ENCODE measurements at places on chromosomes 1 and 21. TPM values are rescaled to one million over a fixed set of nuclear protein-coding genes. Genes with fewer than 3 reads are reported as not detected.
A peak's percentile ranks its signal among the peaks of the same experiment; 100 is the strongest.

The AIRE gene
- 0.33 TPM for total RNA-seq

The LORICRIN gene
- total RNA-seq: not detected

DNA sequence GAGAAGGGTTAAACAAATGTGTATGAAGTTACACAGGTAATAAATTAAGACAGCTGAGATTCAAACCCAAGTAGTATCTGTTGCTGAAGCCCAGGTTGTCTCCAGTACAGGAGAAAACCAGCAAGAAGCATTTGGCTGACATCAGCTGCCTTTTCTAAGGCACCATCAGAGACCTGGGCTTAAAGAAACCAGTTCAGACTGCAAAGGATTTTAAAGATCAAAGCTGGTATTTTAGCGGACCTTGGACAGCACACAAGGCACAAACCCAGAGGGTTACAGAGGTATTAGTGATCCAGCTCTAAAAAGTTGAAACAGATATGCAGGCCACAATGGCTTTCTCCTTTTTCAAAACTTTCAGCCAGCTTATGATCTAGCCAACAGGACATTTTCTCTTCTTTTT, 23.4 kb downstream of the BEND5 start:
- DNase-seq: no peak

The FCRL5 gene
- not detected for total RNA-seq

DNA sequence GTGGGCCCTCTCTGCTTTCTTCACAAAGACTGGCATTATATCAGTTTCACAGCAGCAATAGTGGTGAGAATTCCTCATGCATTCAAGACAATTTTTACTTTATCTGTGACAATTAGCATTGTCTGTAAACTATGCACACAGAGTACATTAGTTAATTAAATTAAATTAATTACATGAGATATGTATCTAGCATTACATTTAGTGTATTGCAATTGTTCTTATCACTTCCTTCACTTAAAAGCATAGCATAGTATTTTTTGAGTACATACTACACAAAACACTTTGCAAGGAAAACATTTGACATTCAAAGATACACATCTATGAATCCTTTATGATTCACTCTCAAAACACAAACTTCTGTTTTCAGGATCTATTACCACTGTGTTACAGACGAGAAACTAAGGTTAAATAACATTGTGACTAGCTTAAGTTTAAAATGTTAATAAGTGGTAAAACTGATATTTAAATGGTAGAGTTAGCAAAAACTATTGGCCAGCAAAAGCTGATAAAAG, 1542.6 kb downstream of the PLA2G4A start:
- DNase-seq: no peak

- DNase-seq: no peak
These were observed 47.0 kb downstream of the USP25 start for GRCh38 chr21:15776818-15777217.

- no peak for DNase-seq
These were observed 24.4 kb downstream of the MRPL39 start for GRCh38 chr21:25582888-25583287.

The S100A5 gene
- 3.0 TPM for total RNA-seq

DNA sequence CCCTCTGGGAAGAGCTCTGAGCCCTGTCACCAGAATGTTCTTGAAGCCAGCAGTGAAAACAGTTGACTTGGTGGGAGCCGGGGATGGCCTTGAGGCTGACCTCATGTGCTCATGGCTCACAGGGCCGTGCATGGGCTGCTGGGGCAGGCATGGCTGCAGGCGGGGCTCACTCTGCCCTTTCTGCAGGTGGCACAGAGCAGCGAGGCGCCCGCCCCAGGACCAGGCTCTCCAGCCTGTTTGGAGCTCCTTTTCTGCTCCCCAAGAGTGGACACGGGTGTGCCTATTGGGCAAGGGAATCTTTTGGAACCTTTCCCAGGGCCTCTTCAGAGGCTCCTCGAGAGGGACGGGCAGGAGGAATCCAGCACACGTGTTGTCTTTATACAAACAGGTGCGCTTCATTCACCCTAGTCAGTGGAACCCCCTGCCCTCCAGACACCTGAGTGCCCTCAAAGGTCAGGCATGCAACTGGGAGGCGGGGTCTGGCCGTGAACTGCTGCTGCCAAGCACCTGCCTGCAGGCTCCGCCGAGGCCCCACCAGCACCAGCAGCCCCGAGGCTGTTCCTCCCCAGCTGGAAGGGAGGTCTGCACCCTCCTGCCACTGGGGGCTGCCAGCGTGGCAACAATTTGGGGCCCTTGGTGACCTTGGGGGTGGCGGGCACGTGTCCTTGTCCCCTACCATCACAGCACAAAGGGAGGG, 2.6 kb upstream of the TTC34 start:
- no peak for DNase-seq

The ZNF436 gene
- total RNA-seq: 6.6 TPM

The C8B gene
- not detected for total RNA-seq

- DNase-seq: no peak
These were observed 38.3 kb downstream of the NCF2 start for GRCh38 chr1:183551924-183552323.

- DNase-seq: no peak
These were observed 50.7 kb downstream of the MACF1 start for GRCh38 chr1:39255222-39255621.

GRCh38 chr1:167509587-167509986, 8.7 kb downstream of the CD247 start:
- DNase-seq: no peak

The KCNN3 gene
- total RNA-seq: not detected

- DNase-seq: no peak
These were observed 31.5 kb downstream of the LDLRAD1 start for GRCh38 chr1:53986458-53986857.

DNA sequence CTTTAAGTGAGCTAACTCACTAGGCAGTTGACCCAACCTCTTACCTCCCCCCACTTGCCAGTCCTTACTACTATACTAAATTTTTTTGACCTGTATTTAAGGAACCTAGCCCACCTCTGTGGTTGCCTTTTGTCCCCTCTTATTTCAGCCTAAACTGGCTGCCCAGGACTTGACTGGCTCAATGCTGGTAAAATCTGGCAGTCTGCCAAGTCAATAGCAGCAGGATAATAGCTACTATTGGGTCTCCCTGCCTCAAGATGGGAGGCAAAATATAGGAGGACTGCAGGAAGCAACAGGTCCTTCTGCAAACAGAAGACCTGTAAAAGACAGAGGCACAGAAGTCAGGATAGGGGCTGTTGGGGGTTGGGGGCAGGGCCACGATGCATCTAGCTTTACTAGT, 144.2 kb upstream of the POGK start:
- no peak for DNase-seq

GRCh38 chr1:41328001-41328615, 33.1 kb upstream of the FOXO6 start:
- peak; percentile 19 for DNase-seq

The CYYR1 gene
- total RNA-seq: not detected

- DNase-seq: no peak
These were observed 8.9 kb downstream of the HYI start for GRCh38 chr1:43444836-43445235.

- no peak for DNase-seq
These were observed 348.3 kb downstream of the BRINP3 start for GRCh38 chr1:190129366-190129765.

DNA sequence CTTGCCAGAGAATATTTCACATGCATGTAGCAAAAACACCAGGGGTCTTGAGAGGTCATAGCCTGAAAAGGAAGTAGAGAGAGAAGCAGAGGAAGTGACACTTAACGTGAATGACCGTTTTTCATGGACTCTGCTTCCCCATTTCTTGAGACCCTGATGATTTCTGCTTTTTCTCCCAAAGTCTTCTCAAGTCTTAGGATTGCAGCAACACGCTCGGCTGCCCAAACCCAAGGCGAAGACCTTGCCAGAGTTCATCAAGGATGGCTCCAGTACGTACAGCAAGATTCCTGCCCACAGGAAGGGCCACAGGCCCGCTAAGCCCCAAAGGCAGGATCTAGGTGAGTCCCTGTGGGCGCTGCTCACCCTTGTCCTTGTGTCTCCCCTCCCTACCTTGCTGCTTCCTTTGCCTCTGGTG, 12.8 kb downstream of the THEMIS2 start:
- no peak for DNase-seq

The DNTTIP2 gene
- total RNA-seq: 74.5 TPM

GRCh38 chr1:202009326-202010179, 834 bp upstream of the ELF3 start:
- peak; percentile 70 for DNase-seq

DNA sequence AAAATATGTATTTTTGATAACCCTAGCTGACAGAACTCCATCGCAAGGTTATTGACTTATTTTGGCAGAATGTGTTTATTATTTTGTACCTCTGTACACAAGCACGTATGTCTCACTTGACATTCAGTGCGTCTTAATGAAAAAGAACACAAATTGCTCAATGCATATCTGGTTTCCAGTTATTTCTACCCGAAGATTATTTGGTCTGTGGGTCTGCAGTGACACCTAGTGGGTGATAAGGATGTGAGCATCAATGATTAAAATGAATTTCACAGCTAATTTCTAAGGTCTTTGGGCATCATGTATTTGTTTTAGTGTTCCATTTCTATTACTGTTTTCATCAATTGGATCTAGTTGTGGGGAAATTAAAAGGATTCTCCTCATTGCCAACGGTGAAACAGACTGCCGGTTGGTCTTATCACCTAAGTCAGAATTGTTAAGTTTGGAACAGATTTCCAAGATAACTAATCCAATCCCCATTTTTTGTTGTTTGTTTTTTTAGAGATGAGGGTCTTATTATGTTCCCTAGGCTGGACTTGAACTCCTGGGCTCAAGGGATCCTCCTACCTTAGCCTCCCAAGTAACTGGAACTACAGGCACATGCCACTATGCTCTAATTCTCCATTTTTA, 13.9 kb downstream of the DDX20 start:
- DNase-seq: peak; percentile 64

- no peak for DNase-seq
These were observed 1287.4 kb upstream of the B3GALT2 start for GRCh38 chr1:194473766-194474165.

The VTCN1 gene
- not detected for total RNA-seq

The ZNF593OS gene
- total RNA-seq: not detected
